T-cell (primary cell): ENCODE measurements at places on chromosomes 6 and 20.

DNA sequence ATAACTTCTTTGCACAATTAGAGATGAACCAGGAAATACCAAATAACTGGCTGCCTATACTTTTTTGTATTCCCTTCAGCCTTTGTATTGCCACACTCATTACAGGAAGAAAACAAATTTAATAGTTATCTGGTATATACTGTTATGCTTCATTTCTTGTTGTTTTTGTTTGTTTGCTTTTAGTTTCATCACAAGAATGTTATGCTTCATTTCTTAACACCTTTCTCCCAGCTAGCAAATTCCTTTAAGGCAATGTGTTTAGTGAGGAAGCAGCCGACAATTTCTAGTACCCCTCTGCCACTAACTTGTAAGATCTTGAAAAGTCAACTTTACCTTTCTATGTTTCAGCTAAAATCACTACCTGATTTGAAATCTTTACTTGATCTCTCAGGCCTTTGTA is 1.4 kb downstream of the NCOA6 start:
- DNase-seq = no peak

DNA sequence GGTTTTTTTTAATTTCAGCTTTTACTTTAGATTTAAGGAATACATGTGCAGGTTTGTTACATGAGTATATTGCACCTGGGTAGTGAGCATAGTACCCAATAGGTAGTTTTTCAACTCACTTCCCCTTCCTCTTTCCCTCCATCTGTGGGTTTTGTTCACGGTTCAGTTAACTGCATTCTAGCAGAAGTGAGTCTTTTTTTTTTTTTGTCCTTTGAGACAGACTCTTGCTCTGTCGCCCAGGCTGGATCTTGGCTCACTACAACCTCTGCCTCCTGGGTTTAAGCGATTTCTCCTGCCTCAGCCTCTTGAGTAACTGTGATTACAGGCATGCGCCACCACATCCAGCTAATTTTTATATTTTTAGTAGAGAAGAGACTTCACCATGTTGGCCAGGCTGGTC is 8.7 kb downstream of the UBR2 start:
- DNase-seq = no peak

GRCh38 chr6:140436023-140436811 is 1061.8 kb upstream of the CITED2 start:
- no peak for DNase-seq

GRCh38 chr6:156423829-156424228 is 353.3 kb upstream of the ARID1B start:
- DNase-seq = peak; percentile 2

- no peak for DNase-seq
These were observed 102.6 kb downstream of the SPTLC3 start for GRCh38 chr20:13111249-13111911.

DNA sequence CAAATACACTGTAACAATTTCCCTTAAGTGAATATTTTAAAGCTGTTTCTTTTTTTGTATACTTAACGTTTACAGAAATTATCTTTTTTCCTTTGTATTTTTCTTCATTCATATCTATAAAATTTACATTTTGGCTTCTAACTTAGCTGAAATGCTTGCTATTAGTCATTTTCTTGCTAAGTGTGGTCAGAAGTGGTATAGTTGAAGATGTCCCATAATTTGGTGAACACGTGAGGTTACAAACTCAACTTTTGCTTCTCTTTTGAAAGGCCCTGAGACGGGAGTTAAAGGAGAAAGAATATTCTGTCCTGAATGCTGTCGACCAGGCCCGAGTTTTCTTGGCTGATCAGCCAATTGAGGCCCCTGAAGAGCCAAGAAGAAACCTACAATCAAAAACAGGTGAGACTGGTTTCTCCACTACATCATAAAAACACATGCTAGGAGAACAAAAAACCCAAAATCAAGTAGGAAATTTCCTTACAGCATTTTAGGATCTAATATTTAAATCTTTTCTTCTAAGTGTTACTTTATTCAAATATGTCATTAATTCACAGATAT is 445.0 kb downstream of the UTRN start:
- DNase-seq = no peak

DNA sequence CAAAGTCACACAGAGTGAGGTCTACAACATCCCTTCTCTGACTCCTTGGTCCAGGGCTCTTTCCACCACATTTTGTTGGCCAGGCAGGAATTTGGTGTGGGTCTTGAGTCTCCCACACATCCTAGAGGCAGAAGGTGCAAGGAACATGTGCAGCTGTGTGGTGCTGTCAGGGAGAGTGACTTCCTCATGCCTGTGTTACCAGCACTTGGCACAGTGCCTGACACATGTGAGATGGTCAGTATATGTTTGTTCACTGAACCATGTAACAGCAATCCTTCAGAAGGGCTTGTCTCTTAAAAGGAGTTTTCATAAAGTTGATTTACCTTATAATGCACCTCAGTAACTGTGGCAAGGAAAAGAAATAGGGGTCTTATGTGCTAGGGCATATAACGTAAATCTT is 168.5 kb downstream of the CDC5L start:
- no peak for DNase-seq

- DNase-seq = no peak
These were observed 101.4 kb upstream of the NHSL1 start for GRCh38 chr6:138600726-138601125.

GRCh38 chr6:117496383-117496990 is 14.0 kb downstream of the DCBLD1 start:
- DNase-seq = no peak

- DNase-seq = no peak
These were observed 66.5 kb upstream of the IER3 start for GRCh38 chr6:30810813-30811339.

DNA sequence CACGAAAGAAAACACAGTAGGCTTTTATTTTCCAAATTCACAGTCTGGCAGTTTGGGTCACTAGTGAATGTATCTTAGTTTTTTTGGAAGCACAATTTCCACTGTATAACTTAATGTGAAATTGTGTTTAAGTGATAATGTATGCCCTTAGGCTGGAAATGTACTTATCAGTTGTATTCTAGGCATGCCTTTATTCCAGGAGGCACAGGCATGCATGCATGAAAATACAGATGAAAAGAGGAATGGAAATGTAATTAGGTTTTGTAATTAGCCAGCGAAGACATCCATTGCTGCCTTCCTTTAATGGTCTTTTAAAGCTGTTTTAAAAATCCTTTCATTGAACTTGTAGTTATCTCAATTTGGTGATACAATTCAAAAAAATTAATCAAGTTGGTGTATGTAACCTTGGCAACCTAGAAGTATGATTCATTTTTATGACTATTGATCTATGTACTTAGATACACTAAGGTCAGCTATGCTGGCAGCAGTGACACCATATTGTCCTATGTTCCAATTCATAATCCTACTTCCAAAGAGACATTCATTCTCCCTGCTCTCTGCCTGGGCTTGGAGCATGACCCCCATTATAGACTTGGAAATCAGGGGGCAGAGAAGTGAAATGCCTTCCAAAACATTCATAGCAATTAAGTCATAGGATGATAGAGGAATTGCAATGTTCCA is 73.1 kb downstream of the SNAP25 start:
- DNase-seq = no peak

DNA sequence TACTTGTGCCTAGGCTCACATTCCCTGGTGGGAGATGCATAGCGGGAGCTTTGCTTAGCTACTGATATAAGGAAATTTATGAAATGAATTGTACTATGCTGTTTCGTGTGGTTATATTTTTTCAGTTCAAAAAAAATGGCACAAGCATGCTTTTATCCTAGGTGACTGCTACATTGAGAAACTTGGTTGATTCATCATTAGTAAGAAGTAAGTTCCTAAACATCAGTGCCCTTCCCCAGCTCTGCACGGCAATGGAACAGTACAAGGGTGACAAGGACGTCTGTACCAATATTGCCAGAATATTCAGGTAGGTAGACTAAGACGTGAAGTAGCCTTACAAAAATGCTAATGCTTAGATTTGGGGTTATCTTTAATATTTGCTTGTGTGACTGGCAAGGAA is 79.7 kb downstream of the ARMC2 start:
- DNase-seq = no peak

DNA sequence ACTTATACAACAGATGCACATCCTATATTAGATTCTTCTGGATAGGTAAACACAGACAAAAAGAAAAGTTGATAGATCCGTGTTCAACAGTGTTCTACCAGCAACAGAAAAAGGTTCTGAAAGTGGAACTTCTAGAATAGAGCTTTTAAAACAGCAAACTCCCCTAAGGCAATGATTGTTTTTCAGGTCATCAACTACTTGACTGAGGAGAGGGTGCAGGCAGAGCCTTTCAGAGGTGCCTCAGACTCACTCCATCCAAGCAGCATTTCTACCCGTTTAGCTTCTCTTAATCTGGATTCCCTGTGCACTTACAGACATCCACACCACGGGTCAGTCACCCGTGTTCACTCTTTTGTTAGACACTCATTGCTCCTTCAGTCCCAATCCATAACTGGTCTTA is 28.9 kb downstream of the FYN start:
- DNase-seq = no peak

DNA sequence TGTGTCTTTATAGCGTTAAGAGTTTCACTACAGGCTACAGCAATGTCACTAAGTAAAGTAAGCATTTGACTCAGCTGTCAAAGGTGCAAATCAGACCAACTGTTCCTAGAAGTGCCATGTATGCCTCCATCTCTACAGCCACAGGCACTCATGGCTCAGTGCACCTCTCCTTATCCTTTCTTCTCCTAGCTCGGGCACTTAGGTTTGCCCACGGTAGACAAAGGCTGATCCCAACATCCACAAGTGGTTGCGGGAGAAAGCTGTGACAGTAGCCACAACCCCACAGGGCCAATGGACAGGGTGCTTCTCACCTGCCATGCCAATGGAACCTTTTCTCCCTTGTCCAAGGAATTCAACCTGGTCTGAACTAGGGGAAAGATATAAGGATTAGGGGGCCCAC is 228.5 kb upstream of the EXOC2 start:
- no peak for DNase-seq

GRCh38 chr20:20251317-20251716 is 116.6 kb upstream of the INSM1 start:
- no peak for DNase-seq

DNA sequence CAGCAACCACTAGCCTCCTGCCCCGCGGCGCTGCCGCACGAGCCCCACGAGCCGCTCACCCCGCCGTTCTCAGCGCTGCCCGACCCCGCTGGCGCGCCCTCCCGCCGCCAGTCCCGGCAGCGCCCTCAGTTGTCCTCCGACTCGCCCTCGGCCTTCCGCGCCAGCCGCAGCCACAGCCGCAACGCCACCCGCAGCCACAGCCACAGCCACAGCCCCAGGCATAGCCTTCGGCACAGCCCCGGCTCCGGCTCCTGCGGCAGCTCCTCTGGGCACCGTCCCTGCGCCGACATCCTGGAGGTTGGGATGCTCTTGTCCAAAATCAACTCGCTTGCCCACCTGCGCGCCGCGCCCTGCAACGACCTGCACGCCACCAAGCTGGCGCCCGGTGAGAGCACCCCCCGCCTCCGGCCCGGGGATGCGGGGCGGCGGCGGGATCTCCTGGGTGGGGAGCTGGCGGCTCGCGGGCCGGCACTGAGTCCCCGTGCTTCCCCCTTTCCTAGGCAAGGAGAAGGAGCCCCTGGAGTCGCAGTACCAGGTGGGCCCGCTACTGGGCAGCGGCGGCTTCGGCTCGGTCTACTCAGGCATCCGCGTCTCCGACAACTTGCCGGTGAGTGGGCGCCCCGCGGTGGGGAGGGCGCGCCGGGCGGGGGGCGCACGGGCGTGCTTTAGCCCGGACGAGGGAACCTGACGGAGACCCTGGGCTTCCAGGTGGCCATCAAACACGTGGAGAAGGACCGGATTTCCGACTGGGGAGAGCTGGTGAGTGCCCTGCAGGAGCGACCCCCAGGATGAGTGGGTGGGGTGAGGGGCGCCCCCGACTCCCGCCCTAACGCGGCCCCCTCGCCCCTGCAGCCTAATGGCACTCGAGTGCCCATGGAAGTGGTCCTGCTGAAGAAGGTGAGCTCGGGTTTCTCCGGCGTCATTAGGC is 585 bp downstream of the PIM1 start:
- no peak for DNase-seq

- DNase-seq = no peak
These were observed 130.1 kb upstream of the TMEM170B start for GRCh38 chr6:11407414-11407813.

DNA sequence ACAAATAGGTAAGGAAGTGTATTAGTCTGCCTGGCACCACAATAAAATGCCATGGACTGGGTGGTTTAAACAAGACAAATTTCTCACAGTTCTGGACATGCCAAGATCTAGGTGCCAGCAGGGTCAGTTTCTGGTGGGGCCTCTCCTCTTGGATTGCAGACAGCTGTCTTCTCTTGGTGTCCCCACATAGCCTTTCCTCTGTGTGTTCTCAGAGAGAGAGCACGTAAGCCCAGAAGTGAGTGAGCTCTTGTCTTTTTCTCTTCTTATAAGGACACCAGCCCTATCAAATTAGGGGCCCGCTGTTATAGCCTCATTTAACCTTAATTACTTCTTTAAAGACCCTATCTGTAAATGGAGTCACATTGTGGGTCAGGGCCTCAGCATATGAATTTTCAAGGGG is 28.3 kb downstream of the SMPDL3A start:
- no peak for DNase-seq

GRCh38 chr20:50588034-50588736 is 78.0 kb downstream of the PTPN1 start:
- peak; percentile 70 for DNase-seq

DNA sequence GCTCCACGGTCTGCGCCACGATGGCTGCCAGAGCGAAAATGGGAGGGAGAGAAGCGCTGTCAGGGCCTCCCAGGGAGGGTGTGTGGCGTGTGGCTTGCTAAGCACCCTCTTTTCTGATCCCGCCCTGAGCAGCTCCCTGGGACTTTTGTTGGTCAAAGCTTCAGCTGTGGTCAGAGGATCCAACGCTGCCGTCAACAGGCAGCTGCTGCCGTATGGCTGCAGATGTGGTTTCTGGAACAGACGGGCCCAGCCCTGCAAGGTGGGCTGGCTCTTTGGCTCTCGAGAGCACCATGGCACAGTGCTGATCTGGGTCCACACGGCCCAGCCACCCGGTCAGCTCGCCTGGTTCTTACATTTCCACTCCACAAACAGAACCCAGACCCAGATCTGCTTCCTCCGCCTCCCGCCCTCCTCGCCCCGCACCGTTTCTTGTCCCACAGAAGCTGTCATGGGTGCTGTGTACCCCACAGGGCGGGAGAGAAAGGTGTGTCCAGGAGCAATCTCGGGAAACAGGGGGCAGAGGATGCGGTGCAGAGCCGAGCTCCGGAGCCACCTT is 86.0 kb upstream of the BHLHE23 start:
- DNase-seq = no peak

- no peak for DNase-seq
These were observed 43.3 kb upstream of the MRPS10 start for GRCh38 chr6:42260972-42261371.

- DNase-seq = no peak
These were observed 1.1 kb downstream of the TPX2 start for GRCh38 chr20:31740208-31740607.

GRCh38 chr20:48024539-48024938 is 239.3 kb upstream of the SULF2 start:
- DNase-seq = no peak

DNA sequence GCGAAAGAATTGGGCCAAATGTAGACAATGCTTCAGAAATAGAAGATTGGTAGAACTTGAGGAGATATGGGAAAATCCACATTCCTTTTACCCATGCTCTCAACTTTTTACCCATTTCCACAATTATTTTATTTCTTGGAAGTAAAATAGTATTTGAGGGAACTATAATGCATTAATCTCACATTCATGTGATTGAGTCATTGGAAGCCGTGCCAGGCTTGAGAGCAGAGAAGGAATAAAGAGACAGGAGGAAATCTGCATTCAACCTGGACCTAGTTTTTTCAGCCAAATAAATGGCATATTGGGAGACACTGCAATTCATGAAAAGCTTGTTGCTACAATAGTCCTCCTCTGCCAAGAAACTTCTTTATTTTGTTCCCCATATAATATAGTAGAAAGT is 2.8 kb upstream of the NUP153 start:
- DNase-seq = no peak

- DNase-seq = no peak
These were observed 152.7 kb downstream of the MYLK4 start for GRCh38 chr6:2597991-2598390.
